Stimulated activated CD4-positive, alpha-beta T cell treated with anti-CD3 and anti-CD28 coated beads, Interleukin-1b, Interleukin-23, amount 100 ng/mL, for 1 hour (primary cell): ENCODE measurements at places on chromosomes 3 and 15.

- no peak for DNase-seq
These were observed 121.6 kb downstream of the FOXP1 start for GRCh38 chr3:71461749-71462483.

- DNase-seq = no peak
These were observed 83.8 kb downstream of the ADAM10 start for GRCh38 chr15:58665672-58666071.

- DNase-seq = no peak
These were observed 12.9 kb downstream of the PCYT1A start for GRCh38 chr3:196274585-196274984.

GRCh38 chr15:57158997-57159668 lies 217.2 kb upstream of the CGNL1 start:
- DNase-seq = no peak

DNA sequence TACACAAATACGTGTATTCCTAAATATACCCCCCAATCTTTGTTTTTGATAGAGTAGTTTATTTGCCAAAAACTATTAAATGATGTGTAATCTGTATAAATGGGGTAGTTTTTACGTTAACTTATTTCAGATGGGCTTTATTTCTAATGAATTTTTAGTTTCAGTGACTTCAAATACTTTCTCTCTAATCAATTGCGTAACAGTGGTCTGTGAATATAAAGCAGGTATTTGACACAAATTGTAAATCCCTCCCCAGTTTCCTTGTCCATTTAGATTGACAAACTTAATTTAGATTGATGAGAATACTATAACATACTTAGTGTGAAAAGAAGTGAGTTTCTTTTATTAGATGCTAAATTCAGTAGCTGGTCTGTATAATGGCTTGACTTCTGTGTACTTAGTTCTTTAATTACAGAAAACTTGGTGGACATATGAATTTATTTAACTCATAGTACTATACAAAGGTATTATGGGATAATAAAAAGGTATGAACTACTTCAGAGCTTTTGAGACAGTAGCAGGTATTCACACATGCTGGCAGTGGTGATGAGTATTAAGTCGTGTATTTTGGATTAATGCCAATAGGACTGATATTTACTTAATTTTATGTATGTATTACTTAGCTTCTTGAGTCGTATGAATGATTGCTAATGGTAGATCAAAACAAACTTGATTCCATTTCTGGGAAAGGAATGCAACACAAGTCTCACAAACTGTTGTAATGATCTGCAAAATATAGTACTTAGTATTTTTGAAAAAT lies 81.6 kb downstream of the STT3B start:
- no peak for DNase-seq

GRCh38 chr15:65766422-65767263 lies 25.4 kb downstream of the DENND4A start:
- DNase-seq = no peak
